ENCODE measurements at places on chromosomes 3 and 15. TPM values are rescaled to one million over a fixed set of nuclear protein-coding genes. Genes with fewer than 3 reads are reported as not detected.

GRCh38 chr15:23561914-23562313 lies 3.6 kb upstream of the MKRN3 start:
- no peak for DNase-seq
- H3K27me3 ChIP-seq: peaks cover 8% of the 10 kb centered on the region
- H3K27ac ChIP-seq: no peak overlapping the region
- H3K4me3 ChIP-seq: no peak overlapping the region

- no peaks in the 10 kb centered on the region for H3K4me1 ChIP-seq
- no peaks in the 10 kb centered on the region for H3K27me3 ChIP-seq
- H3K27ac ChIP-seq: no peak overlapping the region
- DNase-seq: no peak
- H3K4me3 ChIP-seq: no peak overlapping the region
Observed at GRCh38 chr3:58522759-58523425, 14.1 kb downstream of the ACOX2 start.

DNA sequence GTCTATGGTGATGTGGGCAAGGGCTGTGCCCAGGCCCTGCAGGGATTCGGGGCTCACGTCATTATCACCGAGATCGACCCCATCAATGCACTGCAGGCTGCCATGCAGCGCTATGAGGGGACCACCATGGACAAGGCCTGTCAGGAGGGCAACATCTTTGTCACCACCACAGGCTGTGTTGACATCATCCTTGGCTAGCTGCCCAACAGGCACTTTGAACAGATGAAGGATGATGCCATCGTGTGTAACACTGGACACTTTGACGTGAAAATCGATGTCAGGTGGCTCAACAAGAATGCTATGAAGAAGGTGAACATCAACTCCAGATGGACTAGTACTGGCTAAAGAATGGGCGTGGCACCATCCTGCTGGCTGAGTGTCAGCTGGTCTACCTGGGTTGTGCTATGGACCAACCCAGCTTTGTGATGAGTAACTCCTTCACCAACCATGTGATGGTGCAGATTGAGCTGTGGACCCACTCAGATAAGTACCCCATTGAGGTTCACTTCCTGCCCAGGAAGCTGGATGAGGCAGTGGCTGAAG lies 6.1 kb upstream of the USP8 start:
- no peaks in the 10 kb centered on the region for H3K4me1 ChIP-seq
- peak; percentile 18 for DNase-seq
- no peak overlapping the region for H3K27ac ChIP-seq
- H3K4me3 ChIP-seq: no peak overlapping the region
- no peaks in the 10 kb centered on the region for H3K27me3 ChIP-seq

DNA sequence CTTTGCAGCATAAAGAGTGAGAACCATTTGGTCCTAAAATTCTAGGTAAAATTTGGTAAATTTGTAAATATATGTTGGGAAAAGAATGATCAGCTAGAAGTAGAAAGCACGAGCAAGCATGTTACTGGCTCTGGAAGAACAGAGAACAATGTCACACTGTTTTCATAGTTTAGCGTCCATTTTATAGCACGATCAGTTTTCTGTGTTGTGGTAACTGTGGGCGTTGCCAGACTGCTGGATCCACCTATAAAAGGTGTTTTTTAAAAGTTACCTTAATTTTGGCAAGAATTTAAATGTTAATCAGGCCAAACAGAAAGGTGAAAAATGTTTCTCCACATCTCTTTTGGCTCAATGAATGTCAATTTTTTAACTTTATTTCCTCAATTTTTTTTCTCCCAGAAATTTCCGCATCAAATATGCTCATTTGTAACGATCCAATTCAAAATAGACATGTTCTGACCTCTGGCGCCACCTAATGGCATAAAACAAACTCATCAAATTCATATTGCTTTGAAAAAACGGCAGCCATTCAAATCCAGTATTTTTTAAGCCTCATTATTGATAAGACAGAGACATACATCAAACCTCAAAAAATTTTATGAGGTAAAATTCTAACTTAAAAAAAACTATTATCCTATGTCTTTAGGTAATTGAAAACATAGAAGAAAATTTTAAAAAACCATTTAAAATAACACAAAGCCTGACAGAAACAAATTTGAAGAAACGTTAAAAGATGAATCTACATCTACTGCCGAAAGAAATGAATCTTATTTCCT lies 5.5 kb upstream of the GP5 start:
- peaks cover 26% of the 10 kb centered on the region for H3K4me1 ChIP-seq
- H3K4me3 ChIP-seq: no peak overlapping the region
- H3K36me3 ChIP-seq: peaks cover 24% of the 10 kb centered on the region
- H3K27ac ChIP-seq: peak overlapping the region; percentile 51

GRCh38 chr3:66403323-66403990 lies 97.4 kb downstream of the LRIG1 start:
- no peak overlapping the region for H3K27ac ChIP-seq
- H3K27me3 ChIP-seq: no peaks in the 10 kb centered on the region
- no peak for DNase-seq
- peaks cover 7% of the 10 kb centered on the region for H3K36me3 ChIP-seq

GRCh38 chr3:5292512-5292911 lies 105.0 kb downstream of the EDEM1 start:
- no peaks in the 10 kb centered on the region for H3K36me3 ChIP-seq
- H3K27me3 ChIP-seq: peaks cover 6% of the 10 kb centered on the region

DNA sequence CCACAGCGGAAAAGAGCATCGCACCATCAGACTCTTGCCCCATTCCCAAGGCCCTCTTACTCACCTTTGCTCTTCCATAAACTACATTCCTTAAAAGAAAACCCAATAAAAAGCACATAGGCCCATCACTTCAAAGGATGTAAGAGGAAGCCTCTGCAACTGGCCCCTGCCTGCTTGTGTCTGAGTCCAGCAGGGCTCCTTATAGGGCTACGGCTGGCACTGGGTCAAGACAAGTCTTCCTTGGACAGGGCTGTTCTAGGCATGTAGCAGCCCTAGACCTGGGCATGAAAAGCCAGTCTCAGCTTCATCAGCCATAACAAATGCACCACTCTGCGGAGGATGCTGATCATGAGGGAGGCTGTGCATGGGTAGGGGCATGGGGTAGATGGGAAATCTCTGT lies 218.3 kb downstream of the NTRK3 start:
- no peak overlapping the region for H3K27ac ChIP-seq
- H3K4me1 ChIP-seq: no peaks in the 10 kb centered on the region
- peaks cover 22% of the 10 kb centered on the region for H3K27me3 ChIP-seq
- no peak overlapping the region for H3K4me3 ChIP-seq
- no peak for DNase-seq

- H3K4me3 ChIP-seq: no peak overlapping the region
- no peak for DNase-seq
- peaks cover 5% of the 10 kb centered on the region for H3K27me3 ChIP-seq
- no peaks in the 10 kb centered on the region for H3K4me1 ChIP-seq
- H3K27ac ChIP-seq: no peak overlapping the region
- no peaks in the 10 kb centered on the region for H3K36me3 ChIP-seq
Observed at GRCh38 chr15:48565560-48566482, 79.7 kb downstream of the FBN1 start.

GRCh38 chr3:194849166-194849875 lies 163.6 kb downstream of the FAM43A start:
- no peaks in the 10 kb centered on the region for H3K36me3 ChIP-seq
- H3K4me1 ChIP-seq: no peaks in the 10 kb centered on the region
- H3K27me3 ChIP-seq: no peaks in the 10 kb centered on the region

DNA sequence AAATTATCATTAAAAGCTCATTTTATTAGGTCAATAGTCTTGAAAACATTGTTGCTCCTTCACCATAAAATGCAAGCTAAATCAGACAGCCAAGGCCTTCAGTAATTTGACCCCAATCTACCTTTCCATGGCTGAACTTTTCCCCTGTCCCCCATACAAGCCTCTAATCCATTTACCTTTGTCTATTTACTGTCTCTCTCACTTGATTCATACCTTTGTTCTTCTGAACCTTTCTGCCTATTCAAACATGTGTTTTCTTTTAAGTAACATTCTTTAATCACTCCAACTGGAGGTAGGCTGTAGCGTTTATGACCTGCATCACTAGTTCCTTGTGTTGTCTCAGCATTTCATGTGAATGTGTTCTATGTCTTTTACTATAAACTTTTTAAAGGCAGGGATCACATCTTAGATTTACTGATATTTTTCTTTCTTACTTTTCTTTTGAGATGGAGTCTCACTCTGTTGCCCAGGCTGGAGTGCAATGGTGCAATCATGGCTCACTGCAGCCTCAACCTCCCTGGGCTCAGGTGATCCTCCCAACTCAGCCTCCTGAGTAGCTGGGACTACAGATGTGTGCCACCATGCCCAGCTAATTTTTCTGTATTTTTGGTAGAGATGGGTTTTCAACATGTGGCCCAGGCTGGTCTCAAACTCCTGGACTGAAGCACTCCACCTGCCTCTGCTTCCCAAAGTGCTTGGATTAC lies 5.2 kb upstream of the NANOGP8 start:
- no peak for DNase-seq
- no peaks in the 10 kb centered on the region for H3K4me1 ChIP-seq
- no peak overlapping the region for H3K4me3 ChIP-seq

DNA sequence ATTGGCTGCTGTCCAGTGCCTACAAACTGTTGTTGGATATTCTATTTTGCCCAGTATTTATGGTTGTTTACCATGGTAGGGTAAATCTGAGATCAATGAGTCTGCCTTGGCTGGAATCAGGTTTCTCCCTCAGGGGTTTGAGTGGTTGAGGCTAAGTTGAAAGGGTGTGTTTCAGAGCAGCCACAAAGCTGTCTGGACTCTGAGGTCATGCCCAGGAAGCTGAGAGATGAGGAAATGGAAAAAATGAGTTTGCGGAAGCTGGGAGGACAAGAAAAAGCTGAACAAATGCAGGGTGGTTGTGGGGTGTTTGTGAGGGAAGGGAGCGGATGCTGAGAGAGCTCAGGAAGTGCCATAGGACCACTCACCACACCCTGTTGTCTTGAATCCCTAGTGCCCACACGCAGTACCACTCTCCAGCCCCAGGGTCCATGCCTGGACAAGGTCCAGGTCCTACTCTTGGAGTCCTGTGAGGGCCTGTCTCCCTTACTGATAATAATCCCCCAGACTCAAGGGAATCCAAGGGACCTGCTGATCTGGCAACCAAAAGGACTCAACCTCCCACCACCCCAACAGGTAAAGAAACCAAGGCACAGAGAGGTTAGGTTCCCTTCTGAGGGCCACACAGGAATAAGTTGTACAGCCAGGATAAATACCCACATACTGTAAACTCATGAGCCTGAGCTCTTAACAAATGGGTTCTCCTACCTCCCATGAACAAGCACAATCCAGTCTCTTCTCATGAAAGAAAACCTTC lies 81.6 kb downstream of the PPCDC start:
- peaks cover 25% of the 10 kb centered on the region for H3K4me1 ChIP-seq
- H3K27me3 ChIP-seq: peaks cover 13% of the 10 kb centered on the region
- peak overlapping the region; percentile 18 for H3K27ac ChIP-seq
- peak; percentile 47 for DNase-seq
- no peak overlapping the region for H3K4me3 ChIP-seq

GRCh38 chr15:34804113-34804512 lies 8.8 kb upstream of the ACTC1 start:
- H3K36me3 ChIP-seq: no peaks in the 10 kb centered on the region
- H3K4me3 ChIP-seq: no peak overlapping the region
- H3K27me3 ChIP-seq: peaks cover 29% of the 10 kb centered on the region

DNA sequence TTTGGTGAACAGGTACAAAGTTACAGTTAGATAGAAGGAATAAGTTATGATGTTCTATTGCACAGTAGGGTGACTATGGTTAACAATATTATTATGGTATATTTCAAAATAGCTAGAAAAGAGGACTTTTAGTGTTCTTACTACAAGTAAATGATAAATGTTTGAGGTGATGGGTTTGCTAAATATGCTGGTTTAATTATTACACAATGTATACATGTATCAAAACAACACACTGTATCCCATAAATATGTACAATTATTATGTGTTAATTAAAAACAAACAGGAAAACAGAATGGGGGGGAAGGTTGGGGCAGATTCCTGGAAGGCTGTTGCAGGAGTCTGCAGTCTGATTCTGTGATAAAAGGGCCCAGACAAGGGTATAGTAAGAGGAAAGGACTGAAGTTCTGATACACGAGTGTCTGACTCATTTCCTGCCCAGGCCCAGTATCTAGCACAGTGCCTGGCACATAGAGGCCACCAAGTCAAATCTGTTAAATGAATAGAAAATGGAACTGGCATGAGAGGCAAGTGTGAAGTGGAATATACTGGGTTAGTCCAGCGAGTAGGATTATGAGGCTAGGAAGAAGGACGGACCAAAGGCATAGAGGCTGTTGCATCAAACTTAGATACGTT lies 7.2 kb upstream of the ENTPD3 start:
- peaks cover 8% of the 10 kb centered on the region for H3K4me1 ChIP-seq
- no peaks in the 10 kb centered on the region for H3K36me3 ChIP-seq
- no peak overlapping the region for H3K27ac ChIP-seq
- H3K27me3 ChIP-seq: no peaks in the 10 kb centered on the region
- DNase-seq: peak; percentile 15

The RARB gene
- total RNA-seq: not detected

The UCN2 gene
- total RNA-seq: not detected

The RLBP1 gene
- total RNA-seq: not detected

The NUP210 gene
- 117 TPM for total RNA-seq

The FMN1 gene
- total RNA-seq: 0.21 TPM

The TMEM212 gene
- not detected for total RNA-seq

The GOLGA6D gene
- total RNA-seq: not detected

The PP2D1 gene
- total RNA-seq: not detected

The CCDC33 gene
- total RNA-seq: not detected

The HPS3 gene
- total RNA-seq: 18.0 TPM

The PARP15 gene
- total RNA-seq: 8.7 TPM

The FOXL2 gene
- not detected for total RNA-seq

The COLQ gene
- 1.3 TPM for total RNA-seq

The ZNF80 gene
- 0.27 TPM for total RNA-seq

The DOCK3 gene
- 2.6 TPM for total RNA-seq

The WNT5A gene
- total RNA-seq: not detected

The CRABP1 gene
- 0.96 TPM for total RNA-seq

The MUC20 gene
- total RNA-seq: 0.54 TPM

The LNP1 gene
- total RNA-seq: 1.7 TPM
